ENCODE measurements at places on chromosomes 7 and 10.

- no peak for DNase-seq
Measured at GRCh38 chr10:28318626-28319025, 15.8 kb upstream of the MPP7 start.

DNA sequence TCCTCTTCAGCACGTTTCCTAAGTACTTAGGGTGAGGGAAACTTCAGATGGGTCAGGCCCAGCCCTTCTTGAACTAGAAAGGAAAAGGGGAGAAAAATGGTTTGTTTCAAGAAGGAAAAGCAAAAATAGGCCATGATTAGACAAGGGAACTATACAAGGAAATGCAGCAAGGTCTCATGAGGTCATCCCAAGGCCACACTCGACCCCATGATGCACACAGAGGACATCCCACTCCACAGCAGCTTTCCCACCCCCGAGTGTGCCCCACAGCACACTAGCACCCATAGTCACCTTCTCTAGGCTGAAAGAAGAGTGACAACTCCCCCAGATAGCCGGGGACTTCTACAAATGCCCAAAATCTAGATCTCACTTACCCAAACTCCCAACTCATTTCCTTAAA lies 173.4 kb downstream of the FAM107B start:
- no peak for DNase-seq

GRCh38 chr10:110487411-110488331 lies 10.0 kb upstream of the DUSP5 start:
- DNase-seq: peak; percentile 87

DNA sequence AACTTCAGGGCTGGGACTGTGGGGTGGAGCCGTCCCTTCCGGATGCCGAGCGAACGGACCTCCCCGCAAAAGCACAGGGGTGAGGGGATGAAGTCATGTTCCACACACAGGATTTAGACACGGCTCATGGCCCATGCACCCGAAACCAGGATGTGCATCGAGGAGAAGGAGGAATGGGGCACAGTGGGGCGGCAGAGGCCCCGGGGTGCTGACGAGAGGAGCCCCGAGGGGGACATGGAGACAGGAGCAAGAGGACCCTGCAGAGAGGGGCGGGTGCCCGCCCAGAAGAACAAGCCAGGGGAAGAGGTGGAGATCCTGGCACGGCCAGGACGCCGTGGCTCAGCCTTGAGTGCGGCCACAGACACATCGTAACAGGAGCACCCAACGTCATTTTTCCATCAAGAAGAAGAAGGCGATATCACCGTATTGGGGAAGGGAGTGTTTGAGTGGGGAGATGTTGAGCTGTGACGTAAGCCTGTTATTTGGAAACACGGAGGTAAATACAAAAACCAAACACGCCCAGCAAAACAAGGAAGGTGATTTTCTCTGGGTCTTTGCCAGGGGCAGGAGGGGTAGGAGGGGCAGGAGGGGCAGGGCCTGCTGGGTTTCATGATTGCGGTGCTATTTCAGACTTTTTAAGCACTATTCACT lies 25.3 kb upstream of the FOXL3 start:
- no peak for DNase-seq

DNA sequence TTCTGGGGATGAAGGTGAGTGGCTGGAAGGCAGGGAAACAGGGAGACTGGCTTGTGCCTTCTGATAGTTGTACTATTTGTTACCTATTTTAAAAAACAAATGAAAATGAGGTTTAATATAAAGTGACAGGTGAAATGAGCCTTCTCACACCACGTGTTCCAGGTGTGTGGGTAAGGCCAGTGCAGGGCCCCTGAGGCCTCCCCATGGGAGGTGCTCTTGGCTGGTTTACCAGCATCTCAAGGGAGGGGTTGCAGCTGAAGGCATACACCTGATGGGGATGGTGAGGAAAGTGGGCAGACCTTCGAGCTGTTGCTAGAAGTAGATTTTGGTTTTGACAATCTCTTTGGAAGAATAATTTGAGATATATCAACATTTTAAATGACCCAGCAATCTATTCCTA lies 103.6 kb downstream of the ARHGAP22 start:
- no peak for DNase-seq

DNA sequence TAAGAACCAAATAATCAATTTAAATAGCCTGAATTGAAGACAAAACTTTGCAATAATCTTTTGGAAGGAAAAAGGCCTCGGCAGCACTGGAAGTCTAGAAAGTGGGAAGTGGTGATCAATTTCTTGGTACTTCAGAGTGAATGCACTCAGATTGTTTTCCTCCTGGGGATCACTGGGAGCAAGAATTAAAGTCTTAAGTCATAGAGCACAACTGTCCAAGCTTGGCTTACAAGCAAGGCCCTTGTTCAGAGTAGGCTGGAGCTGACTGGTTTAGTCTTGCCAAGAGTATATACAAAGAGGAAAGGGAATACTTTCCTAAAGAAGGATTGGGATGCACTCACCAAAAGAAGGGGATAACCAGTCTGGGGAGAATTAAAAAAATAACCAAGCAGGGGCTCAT lies 637.1 kb downstream of the CCSER2 start:
- no peak for DNase-seq

GRCh38 chr7:130135208-130136205 lies 65.2 kb downstream of the KLHDC10 start:
- DNase-seq: peak; percentile 33

- no peak for DNase-seq
Measured at GRCh38 chr7:44772440-44772839, 23.8 kb downstream of the ZMIZ2 start.

GRCh38 chr10:48931188-48931587 lies 8.5 kb downstream of the LRRC18 start:
- DNase-seq: no peak

DNA sequence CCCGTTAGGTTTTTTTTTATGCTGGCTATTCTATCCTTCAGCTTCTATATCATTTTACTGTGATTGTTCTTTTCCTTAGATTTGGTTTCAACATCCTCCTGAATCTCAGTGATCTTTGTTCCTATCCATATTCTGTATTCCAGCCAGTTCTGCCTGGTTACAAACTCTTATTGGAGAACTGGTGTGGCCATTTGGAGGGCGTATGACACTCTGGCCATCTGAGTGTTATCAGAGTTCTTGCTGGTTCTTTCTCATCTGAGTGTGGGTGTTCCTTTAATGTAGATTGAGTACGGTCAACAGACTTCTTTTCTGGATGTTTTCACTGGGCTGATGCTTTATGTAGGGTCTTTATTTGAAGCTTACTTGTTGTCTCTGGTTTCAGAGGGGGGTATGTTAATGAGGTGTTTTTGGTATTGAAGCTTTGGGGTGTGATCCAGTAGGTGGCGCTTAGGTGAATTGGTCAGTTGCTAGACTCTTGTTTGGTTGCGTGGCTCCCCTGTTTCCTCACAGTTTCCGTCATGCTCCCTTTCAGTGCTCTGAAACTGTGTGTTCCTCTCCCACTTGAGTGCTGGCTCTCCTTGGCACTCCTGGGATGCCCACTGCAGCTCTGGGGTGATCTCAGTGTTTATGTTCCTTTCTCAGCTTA lies 80.7 kb downstream of the FANK1 start:
- DNase-seq: no peak

DNA sequence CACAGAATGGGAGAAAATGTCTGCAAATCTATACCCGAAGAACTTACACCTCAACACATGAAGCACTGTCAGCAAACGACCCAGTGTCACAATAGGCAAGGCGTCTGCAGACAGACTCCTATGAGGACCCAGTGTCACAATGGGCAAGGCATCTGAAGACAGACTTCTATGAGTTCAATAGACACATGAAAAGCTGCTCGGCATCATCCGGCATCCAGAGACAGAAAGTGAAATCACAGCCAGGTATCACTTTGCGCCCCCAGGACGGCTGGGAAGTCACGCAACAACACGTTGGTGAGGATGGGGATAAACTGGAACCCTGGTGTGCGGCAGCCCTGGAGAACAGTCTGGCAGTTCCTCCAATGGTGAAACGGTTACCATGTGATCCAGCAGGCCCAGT lies 273.2 kb downstream of the ELFN1 start:
- DNase-seq: no peak

GRCh38 chr10:88735661-88736060 lies 24.2 kb upstream of the LIPN start:
- DNase-seq: peak; percentile 61

DNA sequence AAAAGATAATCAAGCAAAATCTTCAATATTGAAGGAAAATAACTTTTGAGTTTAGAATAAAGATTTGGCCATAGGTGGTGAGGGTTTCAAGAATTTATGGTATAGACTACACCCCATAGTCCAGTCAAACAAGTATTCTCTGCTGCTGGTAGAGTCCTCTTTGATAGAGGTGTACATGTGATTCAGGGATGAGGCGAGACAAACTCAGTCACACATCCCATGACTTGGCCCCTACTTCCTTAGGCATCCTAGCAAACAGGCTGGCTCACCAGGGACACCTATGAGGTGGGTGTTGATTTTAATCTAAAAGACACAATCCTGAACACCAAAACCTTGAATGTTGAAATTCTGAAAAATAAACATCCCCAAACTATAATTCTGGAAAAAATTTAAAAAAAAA lies 78.1 kb upstream of the SLC25A13 start:
- no peak for DNase-seq

DNA sequence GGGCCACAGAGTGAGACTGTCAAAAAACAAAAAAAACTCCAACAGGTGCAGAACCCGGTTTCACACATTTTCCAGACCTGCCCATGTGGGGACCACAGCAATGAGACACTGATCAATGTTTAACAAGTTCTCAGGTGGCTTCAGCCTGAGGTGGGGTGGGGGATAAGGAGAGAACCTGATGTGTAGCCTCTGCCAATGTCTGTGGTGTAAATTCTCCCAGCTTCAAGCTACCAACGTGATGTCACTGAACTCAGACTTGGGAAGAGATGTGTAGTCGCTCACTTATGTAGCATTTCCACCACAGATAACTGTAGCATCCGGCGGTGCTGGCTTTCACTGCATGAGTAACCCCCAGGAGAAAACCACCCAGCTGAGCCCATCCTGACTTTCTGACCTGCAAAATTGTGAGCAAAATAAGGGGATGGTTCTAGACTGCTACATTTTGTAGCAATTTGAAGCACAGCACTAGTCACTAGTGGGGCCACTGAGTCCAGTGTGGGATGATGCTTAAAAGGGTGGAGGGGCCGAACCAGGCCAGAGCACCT lies 13.8 kb upstream of the TNRC18 start:
- DNase-seq: no peak

DNA sequence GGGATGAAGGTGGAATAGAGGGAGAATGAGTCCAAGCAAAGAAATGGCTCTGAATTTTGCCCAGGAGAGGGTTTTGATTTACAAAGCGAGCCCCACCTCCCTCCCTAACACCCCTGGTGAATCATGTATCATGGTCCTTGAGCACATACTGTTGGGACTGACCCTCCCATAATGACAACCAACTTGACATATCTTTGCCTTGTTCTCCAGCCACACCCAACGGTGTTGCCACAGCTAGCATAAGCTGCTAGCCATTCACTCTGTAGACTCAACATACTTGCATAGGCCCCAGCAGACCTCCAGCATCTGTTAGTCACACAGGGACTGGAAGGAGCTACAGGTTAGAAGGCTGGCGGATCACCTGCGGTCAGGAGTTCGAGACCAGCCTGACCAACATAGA lies 538.5 kb downstream of the KCNMA1 start:
- no peak for DNase-seq
